Activated naive CD4-positive, alpha-beta T cell (primary cell): ENCODE measurements at places on chromosomes 3 and 15.

- no peak for DNase-seq
These were observed 189.8 kb downstream of the SLCO3A1 start for GRCh38 chr15:92043283-92043682.

GRCh38 chr3:69236812-69237707 is 114.7 kb upstream of the LMOD3 start:
- DNase-seq, result no peak

- no peak for DNase-seq
These were observed 12.1 kb downstream of the GOLM2 start for GRCh38 chr15:44300572-44300971.

GRCh38 chr3:171508676-171509075 is 48.5 kb upstream of the TNIK start:
- DNase-seq, result no peak

DNA sequence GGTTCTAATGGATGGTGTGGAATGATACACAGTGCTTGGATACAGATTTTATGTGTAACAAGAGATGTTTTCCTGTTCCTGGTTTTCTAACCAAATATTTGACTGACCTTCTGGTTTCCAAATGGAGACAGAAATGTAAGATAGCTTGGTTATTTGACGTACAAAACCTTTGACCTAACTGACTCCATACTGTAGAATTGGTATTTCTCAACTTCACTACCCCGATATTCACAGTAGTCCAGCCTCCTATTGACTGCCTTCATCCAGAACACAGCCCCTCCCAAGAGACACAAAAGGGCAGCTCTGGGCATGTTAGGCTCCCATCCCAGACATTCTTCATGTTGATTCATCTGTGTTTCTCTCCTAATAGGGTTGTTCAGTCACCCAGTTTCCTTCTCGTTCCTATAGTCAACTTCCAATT is 33.4 kb downstream of the MYO1E start:
- no peak for DNase-seq

DNA sequence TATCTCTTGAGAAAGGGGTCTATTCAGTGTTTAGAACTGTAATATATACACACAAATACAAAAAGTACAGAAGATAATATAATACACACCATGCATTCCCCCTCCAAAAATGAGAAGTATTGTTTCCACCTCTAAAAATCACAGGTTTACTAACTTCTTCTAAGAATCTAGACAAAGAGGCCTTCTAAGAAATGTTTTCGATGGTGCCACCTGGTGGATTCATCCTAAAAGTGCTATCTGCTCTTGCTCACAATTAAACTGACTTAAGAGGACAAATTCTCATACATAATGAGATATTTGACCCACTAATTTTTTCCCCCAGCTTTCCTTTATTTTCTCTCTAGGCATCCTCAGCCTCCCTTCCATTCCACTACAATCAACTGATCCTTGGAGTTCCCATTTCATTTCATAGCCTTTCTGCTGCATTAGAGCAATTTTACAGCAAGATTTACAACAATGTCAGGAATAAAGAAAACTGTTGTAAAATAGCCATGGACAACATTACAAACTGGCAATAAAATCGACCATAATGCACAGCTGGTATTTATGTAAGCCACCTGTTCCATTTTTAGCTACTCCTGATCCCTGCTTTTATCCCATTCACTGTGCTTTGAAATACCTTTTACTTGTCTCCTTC is 124.6 kb downstream of the ARRDC4 start:
- no peak for DNase-seq

GRCh38 chr3:94431876-94432570 is 369.2 kb downstream of the NSUN3 start:
- no peak for DNase-seq

GRCh38 chr3:58898513-58898912 is 151.3 kb downstream of the CFAP20DC start:
- DNase-seq, result no peak

DNA sequence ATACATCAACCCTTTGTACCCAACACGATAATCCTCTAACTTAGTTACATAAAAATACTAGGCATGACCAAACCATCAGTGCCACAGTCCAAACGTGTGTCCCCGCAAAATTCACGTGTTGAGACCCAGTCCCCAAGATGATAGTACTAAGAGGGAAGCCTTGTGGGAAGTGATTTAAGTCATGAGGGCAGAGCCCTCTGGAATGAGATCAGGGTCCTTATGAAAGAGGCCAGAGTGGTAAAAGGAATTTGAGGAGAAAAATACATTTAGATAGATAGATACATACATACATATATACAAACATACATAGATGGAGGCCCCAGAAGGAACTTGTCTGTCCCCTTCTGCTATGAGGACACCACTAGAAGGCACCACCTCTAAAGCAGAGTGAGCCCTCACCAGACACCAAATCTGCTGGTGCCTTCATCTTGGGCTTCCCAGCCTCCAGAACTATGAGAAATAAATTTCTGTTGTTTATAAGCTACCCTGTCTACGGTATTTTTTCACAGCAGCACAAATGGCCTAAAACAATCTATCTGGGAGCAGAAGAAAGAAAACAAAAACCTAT is 8.0 kb downstream of the TBC1D2B start:
- no peak for DNase-seq

DNA sequence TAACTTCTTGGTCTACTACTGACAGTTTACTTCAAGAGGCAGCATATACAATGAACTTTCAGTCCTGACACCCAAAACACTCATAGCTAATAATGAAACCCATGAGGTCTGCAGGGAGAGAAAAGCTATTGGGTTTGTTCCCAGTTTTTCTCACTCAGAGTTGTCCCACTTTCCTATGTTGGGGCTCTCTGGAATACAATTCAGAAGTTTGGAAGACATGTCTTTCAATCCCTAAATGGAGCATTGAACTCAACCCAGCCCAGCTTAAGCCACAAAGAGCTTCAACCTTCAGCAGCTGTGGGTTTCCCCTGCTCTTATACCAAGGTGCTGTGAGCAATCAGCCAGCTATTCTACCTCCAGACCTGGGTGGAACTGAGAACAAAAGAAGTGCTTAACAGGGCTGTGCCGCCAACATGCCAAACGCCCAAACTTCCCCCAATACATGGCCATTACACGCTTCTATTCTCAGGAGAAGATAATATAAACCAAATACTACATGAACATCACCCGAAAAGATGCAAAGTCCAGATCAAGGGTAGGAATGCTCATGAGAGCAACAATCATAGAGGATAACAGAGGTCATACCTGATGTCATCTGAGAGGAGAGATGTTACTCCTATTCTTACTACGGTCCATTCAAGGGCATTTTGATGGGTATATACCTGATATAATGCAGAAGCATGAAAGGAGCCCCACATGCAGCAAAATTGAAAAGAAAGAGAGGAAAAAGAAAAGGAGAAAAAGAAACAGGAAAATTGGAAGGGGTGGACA is 131.2 kb upstream of the TGFBR2 start:
- DNase-seq, result no peak

DNA sequence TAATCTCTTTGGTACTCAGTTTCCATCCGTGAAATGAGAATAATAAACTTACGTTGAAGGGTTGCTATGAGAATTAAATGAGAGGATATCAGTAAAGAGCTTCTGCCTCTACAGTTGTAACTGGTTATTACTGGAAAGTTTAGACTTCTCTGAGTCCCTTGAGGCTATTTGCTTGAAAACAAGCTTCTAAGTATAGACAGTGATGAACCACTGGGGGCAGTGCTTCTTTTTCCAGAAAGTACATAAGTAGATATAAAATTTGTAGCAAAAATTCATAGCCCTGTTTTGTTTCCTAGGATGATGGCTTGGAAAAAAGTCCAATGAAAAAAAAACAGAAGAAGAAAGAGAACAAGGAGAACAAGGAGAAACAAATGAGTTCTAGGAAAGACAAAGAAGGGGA is 87.1 kb downstream of the RGMA start:
- DNase-seq, result no peak

DNA sequence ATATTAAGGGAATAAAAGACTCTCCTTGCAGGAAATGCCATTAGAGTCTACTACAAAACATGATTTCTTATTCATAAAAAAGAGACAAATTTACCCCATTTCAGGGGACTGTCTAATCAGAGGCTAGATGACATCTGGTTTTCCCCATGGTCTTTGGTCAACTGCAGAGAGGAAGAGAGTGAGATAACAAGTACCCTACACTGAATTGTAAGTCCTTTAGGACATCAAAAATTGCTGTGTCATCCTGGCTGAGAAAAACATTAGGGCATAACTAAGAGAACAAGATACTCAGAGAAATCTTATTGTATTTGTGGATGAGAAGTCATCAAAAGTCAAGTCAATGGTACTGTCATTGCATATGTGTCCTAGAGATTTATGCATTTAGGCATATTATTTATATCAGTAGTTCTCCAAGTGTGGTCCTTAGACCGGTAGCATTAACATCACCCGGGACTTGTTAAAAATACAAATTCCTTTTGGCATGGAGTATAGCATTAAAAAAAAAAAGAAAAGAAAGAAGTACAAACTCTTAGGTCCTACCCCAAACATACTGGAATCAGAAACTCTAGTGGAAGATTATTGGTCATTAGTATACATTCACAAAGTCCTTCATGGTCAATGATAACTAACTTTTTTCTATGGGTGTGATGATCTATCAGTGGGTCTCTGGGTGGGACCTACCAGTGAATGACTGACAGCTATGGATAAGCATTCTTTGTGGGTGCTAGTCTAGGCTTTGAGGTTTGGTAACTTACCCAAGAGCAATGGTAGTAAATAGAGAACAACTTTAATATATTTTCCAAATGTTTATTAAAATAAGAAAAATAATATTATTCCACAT is 29.0 kb upstream of the TBC1D5 start:
- DNase-seq, result no peak

- no peak for DNase-seq
These were observed 22.6 kb upstream of the LRTM1 start for GRCh38 chr3:54950391-54951003.
